ENCODE measurements at places on chromosomes 7 and 10. TPM values are rescaled to one million over a fixed set of nuclear protein-coding genes. Genes with fewer than 3 reads are reported as not detected.

The GLRX3 gene
- total RNA-seq: 41.0 TPM

DNA sequence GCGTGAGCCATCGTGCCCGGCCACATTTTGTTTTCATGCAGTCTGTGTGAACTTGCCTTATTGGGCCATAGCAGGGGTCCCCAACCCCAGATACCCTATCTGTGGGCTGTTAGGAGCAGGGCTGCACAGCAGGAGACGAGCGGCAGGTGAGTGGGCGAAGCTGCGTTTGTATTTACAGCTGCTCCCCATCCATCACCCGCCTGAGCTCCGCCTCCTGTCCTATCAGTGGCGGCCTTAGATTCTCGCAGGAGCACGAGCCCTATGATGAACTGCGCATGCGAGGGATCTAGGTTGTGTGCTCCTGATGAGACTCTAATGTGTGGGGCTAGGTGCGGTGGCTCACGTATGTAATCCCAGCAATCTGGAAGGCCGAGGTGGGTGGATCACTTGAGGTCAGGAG is 293.9 kb downstream of the CAMK1D start:
- H3K36me3 ChIP-seq: no peaks in the 10 kb centered on the region
- no peak for DNase-seq
- H3K4me1 ChIP-seq: no peaks in the 10 kb centered on the region
- no peak overlapping the region for H3K4me3 ChIP-seq
- H3K27me3 ChIP-seq: no peaks in the 10 kb centered on the region

DNA sequence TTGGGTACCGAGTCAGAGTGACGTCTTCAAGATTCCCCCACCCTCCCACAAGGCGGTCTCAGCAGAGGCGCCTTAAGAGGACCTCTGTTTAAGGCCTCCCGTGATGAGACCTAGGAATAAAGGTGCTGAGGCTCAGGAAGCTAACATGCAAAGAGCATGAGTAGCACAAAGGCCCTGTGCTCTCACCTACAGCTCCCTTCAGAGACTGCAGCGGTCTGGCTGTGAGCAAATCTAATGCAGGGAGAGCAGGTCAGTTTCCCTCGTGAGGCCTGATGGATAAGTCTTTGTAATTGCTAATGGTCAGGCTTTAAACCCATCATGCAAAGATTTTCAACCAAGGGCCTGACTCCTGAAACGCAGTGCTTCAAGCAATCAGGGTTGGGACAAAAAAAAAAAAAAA is 909.3 kb upstream of the GHITM start:
- H3K4me3 ChIP-seq: no peak overlapping the region
- no peaks in the 10 kb centered on the region for H3K27me3 ChIP-seq
- no peaks in the 10 kb centered on the region for H3K4me1 ChIP-seq
- H3K27ac ChIP-seq: no peak overlapping the region
- DNase-seq: no peak

DNA sequence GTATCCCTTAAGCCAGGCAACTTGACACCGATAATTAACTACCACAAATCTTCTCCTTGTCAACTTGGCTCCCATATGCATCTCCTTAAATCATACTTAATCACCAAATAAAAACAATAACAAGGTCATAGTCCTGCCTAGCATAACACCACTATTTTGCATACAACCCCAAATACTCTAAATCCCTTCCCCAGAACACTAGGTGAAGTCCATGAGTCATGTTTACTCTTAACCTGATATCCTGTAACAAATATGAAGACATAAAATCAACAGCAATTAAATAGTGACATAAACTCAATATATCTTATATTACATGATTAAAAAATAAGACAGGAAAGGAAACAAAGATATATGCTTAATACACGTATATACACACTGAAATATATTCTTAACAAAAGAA is 362.0 kb downstream of the ETV1 start:
- H3K36me3 ChIP-seq: no peaks in the 10 kb centered on the region
- DNase-seq: no peak
- H3K27ac ChIP-seq: no peak overlapping the region
- no peaks in the 10 kb centered on the region for H3K27me3 ChIP-seq

GRCh38 chr7:113608782-113609181 is 310.0 kb downstream of the PPP1R3A start:
- H3K27ac ChIP-seq: no peak overlapping the region
- DNase-seq: no peak
- H3K27me3 ChIP-seq: no peaks in the 10 kb centered on the region
- no peak overlapping the region for H3K4me3 ChIP-seq
- H3K36me3 ChIP-seq: no peaks in the 10 kb centered on the region

The PTPRZ1 gene
- total RNA-seq: not detected

The OR2A7 gene
- not detected for total RNA-seq

GRCh38 chr10:23870651-23871610 is 338.0 kb upstream of the KIAA1217 start:
- H3K27ac ChIP-seq: no peak overlapping the region
- no peaks in the 10 kb centered on the region for H3K4me1 ChIP-seq
- no peak for DNase-seq
- no peaks in the 10 kb centered on the region for H3K27me3 ChIP-seq
- H3K36me3 ChIP-seq: no peaks in the 10 kb centered on the region

GRCh38 chr7:93987297-93987696 is 16.9 kb downstream of the BET1 start:
- no peak overlapping the region for H3K27ac ChIP-seq
- H3K27me3 ChIP-seq: no peaks in the 10 kb centered on the region
- no peaks in the 10 kb centered on the region for H3K36me3 ChIP-seq
- no peaks in the 10 kb centered on the region for H3K4me1 ChIP-seq
- H3K4me3 ChIP-seq: no peak overlapping the region

DNA sequence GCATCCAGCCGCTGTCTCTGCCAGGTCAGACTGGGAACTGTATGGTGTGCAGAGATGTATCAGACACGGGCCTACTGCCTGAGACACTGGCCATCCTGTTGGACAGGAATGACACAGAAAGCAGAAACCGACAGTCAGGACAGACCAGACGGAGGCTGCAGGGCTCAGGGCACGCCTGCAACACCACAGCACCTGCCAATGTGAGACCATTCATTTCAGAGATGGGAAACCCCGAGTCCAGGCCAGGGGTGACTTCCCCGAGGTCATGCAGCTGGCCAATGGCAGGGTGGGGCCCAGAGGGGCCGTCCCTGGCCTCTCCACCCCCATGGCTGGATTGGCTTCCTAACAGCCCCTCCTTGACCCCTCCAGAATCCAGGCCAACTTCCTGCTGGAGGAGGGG is 34.7 kb downstream of the GRID1 start:
- H3K27ac ChIP-seq: no peak overlapping the region
- H3K4me1 ChIP-seq: no peaks in the 10 kb centered on the region
- no peak overlapping the region for H3K4me3 ChIP-seq

The FGL2 gene
- 1.7 TPM for total RNA-seq

The SLC18A3 gene
- total RNA-seq: not detected

The PRPF18 gene
- total RNA-seq: 21.3 TPM

DNA sequence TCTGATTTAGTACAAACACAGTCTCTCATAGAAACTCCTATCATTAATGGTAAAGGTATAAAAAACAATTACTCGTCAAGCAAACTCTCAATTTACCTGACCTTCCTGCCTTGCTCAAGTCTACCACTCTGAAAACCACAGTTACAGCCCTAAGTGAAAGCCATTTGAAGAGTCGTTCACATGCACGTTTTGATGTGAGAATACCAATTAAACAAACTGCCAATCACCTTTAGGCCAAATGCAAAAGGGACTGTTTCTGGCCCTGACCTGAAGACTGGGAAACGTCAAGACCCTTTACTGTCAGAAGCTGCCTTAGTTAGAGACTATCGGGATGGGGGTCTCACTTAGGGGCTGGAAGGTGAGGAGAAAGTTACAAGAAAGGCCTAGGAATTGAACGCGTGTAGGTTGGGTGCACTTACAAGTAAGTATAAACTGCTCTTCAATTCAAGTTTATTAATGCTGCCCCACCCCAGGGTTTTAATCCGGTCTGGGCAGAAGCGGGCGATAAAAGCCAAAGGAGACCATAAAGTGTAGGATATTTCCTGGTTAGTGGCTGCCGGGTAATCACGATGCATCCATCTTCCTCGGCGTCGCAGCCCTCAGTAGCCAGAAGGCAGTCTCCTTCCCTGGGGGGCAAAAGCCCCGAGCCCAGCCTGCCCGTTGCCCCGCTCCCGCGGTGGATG is 935 bp downstream of the TM9SF3 start:
- no peaks in the 10 kb centered on the region for H3K36me3 ChIP-seq
- H3K4me1 ChIP-seq: peaks cover 55% of the 10 kb centered on the region
- peak overlapping the region; percentile 84 for H3K4me3 ChIP-seq
- H3K27me3 ChIP-seq: no peaks in the 10 kb centered on the region
- H3K27ac ChIP-seq: peak overlapping the region; percentile 97

DNA sequence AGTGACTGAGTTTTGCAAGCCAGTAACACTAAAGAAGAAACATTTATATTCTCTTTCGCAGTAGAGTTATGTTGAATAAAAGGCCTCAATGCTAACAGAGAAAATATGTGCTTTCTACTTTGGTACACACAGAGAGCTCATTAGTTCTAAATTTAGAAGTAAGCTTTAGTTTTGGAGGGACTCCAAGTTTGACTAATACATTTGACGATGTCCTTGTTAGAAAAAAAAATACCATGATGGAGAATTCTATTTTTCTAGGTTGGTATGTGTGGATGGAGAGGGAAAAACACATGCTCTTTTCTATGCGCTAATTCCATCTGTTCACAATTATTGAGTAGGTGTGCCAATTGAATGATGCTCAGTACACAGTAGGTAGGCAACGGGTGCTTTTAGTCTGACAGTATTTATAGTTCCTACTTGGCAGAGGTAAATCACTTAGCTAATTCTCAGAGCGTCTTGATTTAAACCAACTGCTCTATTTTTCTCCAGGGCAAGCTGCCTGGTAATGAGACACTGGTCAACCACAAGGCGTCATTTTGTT is 327.2 kb upstream of the AKR1E2 start:
- DNase-seq: no peak
- H3K4me1 ChIP-seq: peaks cover 17% of the 10 kb centered on the region

DNA sequence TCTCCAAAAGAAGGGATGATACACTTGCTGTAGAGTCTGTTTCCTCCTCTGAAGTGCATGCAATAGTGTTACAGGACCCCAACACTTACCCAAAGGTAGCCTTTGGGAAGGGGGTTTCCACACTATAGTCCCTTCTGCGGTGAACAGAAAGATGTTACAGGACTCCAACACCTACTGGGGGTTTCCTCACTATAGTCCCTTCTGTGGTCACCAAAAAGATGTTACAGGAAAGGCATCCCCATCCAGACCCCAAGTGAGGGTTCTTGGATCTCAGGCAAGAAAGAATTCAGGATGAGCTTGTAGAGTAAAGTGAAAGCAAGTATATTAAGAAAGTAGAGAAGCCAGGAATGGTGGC is 69.2 kb upstream of the PIK3CG start:
- no peak overlapping the region for H3K4me3 ChIP-seq
- H3K36me3 ChIP-seq: no peaks in the 10 kb centered on the region
- no peaks in the 10 kb centered on the region for H3K27me3 ChIP-seq
- no peak overlapping the region for H3K27ac ChIP-seq
- no peak for DNase-seq

GRCh38 chr7:114922652-114923402 is 933 bp downstream of the MDFIC start:
- peak; percentile 3 for DNase-seq
- H3K27me3 ChIP-seq: no peaks in the 10 kb centered on the region
- peak overlapping the region; percentile 89 for H3K4me3 ChIP-seq
- H3K36me3 ChIP-seq: no peaks in the 10 kb centered on the region
- H3K4me1 ChIP-seq: peaks cover 12% of the 10 kb centered on the region
- H3K27ac ChIP-seq: peak overlapping the region; percentile 77

- no peak for DNase-seq
- H3K27me3 ChIP-seq: no peaks in the 10 kb centered on the region
- no peaks in the 10 kb centered on the region for H3K4me1 ChIP-seq
- peaks cover 74% of the 10 kb centered on the region for H3K36me3 ChIP-seq
- H3K4me3 ChIP-seq: no peak overlapping the region
Measured at GRCh38 chr7:92569137-92569536, 21.1 kb downstream of the FAM133B start.

DNA sequence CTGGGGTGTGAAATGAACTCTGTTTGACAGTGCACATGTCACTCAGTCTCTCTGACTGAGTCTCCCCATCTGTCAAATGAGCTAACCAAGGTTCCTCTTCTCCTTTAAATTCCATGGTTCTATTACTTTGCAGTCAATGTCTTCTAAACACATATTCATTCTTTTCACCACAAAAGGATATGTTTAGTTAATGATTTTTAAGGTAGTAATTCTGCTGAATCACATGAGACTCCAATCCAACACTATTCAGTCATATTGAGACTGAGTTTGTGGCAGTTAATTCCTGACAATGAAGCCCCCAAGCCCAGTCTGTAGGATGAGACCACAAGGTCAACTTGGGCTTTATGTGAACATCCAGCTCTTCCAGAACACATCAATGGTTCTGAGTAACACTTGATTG is 85.3 kb downstream of the CALN1 start:
- H3K4me1 ChIP-seq: no peaks in the 10 kb centered on the region
- H3K36me3 ChIP-seq: no peaks in the 10 kb centered on the region
- H3K27ac ChIP-seq: no peak overlapping the region
- H3K27me3 ChIP-seq: no peaks in the 10 kb centered on the region
- DNase-seq: no peak
- no peak overlapping the region for H3K4me3 ChIP-seq

The CLRN3 gene
- not detected for total RNA-seq

The CCDC126 gene
- total RNA-seq: 19.7 TPM

- no peak overlapping the region for H3K27ac ChIP-seq
- no peaks in the 10 kb centered on the region for H3K4me1 ChIP-seq
- DNase-seq: no peak
Measured at GRCh38 chr7:37186753-37187152, 261.9 kb downstream of the ELMO1 start.

DNA sequence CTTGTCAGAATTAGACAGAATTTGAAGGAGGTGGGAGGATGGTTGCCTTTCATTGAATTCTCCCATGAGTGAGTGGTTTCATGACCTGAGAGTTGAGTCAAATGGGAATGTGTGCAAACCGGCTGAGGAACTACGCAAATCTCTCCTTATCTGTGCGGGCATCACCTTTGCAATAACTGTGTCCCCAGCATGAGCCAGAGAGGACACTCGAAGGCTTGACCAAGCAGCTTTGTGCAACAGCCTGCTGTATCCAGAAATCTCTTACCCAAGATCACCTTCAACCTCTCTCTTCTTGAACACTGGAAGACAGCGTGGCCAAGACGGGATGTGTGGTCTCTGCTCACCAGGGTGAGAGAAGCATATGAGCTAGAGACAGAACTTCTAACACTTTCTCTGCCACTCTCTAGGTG is 93.8 kb upstream of the IKZF1 start:
- no peak overlapping the region for H3K4me3 ChIP-seq
- no peaks in the 10 kb centered on the region for H3K36me3 ChIP-seq
- no peaks in the 10 kb centered on the region for H3K27me3 ChIP-seq
- no peak overlapping the region for H3K27ac ChIP-seq
- DNase-seq: no peak

The SPACDR gene
- total RNA-seq: not detected

GRCh38 chr10:13681528-13681927 is 94.8 kb downstream of the PRPF18 start:
- no peaks in the 10 kb centered on the region for H3K27me3 ChIP-seq
- no peak overlapping the region for H3K27ac ChIP-seq
- peaks cover 33% of the 10 kb centered on the region for H3K4me1 ChIP-seq

GRCh38 chr10:77472146-77472545 is 165.5 kb downstream of the KCNMA1 start:
- no peaks in the 10 kb centered on the region for H3K36me3 ChIP-seq
- H3K27me3 ChIP-seq: no peaks in the 10 kb centered on the region
- H3K4me1 ChIP-seq: peaks cover 14% of the 10 kb centered on the region
- no peak for DNase-seq

All from gastrocnemius medialis (tissue), 4 donors.